ENCODE measurements at places on chromosomes 13 and 19.

DNA sequence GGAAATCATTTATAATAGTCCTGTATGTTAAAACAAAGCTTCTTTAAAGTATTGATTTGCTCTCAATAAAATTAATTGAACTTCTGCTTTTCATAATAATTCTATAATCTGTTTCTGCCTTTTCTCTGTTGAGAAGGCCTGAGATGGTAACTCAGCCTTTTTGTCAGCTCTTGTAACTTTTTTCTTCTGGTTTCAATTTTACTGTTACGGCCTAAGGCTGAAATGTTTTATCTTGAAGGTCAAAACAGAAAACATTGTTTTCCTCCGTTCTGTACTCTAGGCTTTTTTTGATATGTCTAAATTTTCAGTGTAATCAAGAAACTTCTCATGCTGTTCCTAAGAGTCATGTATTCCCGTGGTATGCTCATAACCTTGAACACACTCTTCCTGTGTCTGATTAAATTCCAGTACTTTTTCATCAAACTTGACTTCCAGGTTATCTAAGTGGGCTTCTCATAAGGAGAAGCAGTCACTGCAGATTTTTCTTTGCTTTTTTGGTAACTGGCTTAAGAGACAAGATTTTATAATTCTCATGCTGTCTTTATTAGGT lies 7.6 kb upstream of the NAXD start:
- DNase-seq = no peak

- no peak for DNase-seq
Observed at GRCh38 chr13:29943686-29944085, 93.3 kb upstream of the UBL3 start.

GRCh38 chr13:28299916-28300315 lies 161.6 kb downstream of the PAN3 start:
- DNase-seq = no peak

GRCh38 chr13:32036757-32037156 lies 5.2 kb downstream of the FRY start:
- no peak for DNase-seq

GRCh38 chr13:22703601-22704209 lies 477.1 kb upstream of the SGCG start:
- DNase-seq = no peak

GRCh38 chr13:109254274-109254673 lies 532.1 kb downstream of the IRS2 start:
- DNase-seq = no peak

GRCh38 chr13:19959141-19959830 lies 759 bp downstream of the ZMYM2 start:
- DNase-seq = no peak

DNA sequence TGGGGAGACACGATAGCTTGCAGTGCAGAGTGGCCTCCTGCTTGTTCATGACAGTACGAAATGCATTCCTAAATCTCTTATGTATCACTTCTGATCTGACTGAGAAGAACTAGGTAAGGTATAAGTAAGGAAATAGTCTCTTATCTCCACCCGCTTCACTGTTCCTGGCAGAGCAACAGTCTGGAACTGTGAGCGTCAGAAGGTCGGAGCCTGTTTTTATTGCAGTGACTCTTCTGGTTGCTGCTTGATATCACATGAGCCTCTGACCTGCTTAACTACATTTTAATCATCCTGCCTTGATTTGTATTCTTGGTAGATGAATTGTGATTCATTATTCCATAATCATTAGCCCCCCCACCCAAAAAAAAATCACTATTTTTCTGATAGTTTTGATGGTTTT lies 69.0 kb downstream of the COL4A2 start:
- no peak for DNase-seq

GRCh38 chr13:113152691-113152983 lies 5.8 kb upstream of the PROZ start:
- no peak for DNase-seq

- DNase-seq = no peak
Observed at GRCh38 chr13:38167164-38167822, 182.4 kb upstream of the UFM1 start.

DNA sequence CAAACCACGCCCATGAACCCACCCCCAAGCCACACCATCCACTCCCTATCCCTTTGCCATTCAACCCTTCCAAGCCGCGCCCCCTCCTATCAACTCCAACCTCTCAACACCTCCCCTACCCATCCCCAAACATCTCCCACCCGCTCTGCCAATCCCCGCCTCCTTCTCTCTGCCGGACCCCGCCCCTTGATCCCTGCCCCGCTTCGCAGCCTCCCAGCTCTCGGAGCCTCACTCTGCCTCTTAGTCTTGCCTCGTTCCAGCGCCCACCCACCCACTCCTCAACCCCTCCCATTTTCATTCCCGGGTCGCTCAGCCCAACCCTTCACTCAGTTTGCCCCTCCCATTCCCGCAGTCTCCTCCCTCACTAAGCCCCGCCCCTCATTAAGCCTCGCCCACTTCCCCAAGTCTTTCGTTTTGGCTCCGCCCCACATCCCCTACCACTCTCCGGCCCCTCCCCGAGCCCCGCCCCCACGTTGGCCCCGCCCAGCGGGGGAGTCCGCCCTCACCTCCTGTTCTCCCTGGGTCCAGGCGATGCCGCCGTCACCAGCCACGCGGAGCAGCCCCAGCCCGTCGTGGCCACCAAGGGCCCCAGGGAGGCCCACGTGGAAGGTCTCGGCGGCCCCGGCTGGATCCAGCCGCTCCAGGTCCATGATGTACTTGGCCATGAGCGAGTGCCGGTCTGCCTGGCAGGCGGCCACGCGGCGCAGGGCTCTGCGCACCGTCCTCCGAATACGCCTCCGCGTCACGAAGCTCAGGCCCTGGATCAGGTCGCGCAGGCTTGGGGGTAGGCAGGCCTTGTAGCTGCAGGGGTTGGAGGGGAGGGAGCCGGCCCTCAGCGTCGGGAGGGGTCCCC lies 5.7 kb downstream of the JAK3 start:
- no peak for DNase-seq

GRCh38 chr13:49749848-49750247 lies 42.6 kb downstream of the KPNA3 start:
- DNase-seq = no peak

GRCh38 chr13:30882026-30882850 lies 23.8 kb upstream of the MEDAG start:
- DNase-seq = no peak

- DNase-seq = no peak
Observed at GRCh38 chr13:40629678-40630384, 36.6 kb downstream of the FOXO1 start.

DNA sequence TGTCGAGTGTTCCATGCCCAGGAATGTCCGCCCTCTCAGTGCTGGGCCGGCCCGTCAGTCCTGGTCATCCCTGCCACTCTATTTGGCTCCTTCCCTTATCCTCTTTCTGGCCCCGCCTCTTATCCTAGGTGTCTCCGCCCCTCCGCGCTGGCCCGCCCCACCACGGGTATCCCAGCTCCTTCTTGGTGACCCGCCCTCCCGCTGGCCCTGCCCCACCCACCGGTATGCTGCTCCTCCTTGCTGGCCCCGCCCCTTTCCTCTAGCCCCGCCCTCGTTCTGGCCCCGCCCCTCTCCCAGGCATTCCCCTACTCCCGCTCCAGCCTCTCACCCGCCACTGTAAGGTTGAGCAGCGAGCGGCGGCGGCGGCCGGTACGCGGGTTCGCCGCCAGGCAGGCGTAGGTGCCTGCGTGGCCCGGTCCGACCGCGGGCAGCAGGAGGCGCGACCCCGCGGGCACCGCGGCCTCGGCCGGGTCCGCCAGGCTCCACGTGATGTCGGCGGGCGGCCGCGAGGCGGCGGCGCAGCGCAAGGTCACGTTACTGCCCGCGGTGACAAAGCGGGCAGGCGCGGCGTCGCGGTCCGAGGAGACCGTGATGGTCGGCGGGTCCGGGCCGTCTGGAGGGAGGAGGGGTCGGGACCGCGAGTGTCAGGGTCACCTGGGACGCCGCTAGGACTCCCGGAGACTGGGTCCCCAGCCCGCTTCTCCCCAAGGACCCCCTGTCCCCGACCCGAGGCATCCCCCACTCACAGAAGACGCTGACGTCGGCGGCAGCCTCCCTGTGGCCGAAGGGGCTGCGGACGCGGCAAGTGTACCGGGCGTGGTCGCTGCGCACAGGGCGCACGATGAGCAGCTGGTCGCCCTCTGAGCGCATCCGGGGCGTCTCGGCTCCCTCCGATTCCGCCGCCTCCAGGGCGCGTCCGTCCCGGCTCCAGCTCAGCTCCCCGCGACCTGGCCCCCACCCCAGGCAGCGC lies 2.0 kb downstream of the VSIG10L start:
- peak; percentile 78 for DNase-seq

- DNase-seq = peak; percentile 26
Observed at GRCh38 chr13:23723471-23723870, 153.3 kb downstream of the TNFRSF19 start.

- DNase-seq = no peak
Observed at GRCh38 chr19:52987221-52987620, 24.5 kb upstream of the ZNF816 start.

DNA sequence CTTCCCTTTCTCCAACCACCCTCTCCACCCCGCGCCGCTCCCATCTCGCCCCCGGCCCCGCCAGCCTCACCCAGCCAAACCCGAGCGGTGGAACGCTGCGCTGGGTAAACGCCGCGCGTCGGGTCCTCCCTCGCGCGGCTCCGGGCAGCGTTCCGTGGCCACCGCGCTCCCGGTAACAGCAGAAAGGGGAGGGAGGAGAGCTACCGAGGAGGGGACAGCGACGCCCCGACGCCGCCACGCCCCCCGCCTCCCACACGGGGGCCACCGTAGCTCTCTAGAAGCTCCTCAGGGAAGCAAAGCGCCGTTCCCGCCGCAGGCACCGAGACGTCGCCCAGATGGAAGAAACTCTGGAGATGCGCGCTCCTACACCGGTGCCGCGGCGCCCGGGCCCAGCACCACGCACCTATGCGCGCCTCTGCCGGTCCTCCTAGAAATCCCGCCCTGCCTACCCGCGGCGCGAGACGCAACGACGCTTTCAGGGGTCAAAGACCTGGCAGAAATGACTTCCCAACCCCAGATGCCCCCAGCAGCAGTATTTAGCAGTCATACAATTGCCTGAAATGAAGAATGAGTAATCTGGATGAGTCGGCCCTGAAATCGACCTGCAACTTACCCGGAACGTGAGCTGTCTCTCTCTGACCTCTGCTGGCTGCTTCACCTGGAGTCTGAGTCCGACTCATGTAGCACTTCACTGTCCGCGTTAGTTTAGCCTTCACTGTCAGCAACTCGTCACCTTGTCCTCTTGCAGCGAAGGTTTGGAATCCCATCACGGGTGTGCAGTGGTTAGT lies at the start of gene RUBCNL:
Gene RUBCNL (minus strand): TSS at position 189 of the 788 bp plus-strand sequence. CDS start 14,777 bp downstream, outside the sequence.
- DNase-seq = no peak

- DNase-seq = no peak
Observed at GRCh38 chr19:36807029-36807428, 31.2 kb downstream of the ZNF790 start.

- no peak for DNase-seq
Observed at GRCh38 chr19:11096210-11096841, 7.1 kb downstream of the LDLR start.

DNA sequence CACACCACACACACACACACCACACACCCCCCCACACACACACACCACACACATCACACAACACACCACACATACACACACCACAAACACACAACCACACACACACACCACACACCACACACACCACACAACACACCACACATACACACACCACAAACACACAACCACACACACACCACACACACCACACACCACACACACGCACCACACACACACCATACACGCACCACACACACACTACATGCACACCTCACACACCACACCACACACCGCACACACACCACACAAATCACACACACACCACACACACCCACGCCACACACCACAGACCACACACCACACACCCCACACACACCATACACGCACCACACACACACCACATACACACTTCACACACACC lies 83.5 kb downstream of the ZNF557 start:
- DNase-seq = no peak

DNA sequence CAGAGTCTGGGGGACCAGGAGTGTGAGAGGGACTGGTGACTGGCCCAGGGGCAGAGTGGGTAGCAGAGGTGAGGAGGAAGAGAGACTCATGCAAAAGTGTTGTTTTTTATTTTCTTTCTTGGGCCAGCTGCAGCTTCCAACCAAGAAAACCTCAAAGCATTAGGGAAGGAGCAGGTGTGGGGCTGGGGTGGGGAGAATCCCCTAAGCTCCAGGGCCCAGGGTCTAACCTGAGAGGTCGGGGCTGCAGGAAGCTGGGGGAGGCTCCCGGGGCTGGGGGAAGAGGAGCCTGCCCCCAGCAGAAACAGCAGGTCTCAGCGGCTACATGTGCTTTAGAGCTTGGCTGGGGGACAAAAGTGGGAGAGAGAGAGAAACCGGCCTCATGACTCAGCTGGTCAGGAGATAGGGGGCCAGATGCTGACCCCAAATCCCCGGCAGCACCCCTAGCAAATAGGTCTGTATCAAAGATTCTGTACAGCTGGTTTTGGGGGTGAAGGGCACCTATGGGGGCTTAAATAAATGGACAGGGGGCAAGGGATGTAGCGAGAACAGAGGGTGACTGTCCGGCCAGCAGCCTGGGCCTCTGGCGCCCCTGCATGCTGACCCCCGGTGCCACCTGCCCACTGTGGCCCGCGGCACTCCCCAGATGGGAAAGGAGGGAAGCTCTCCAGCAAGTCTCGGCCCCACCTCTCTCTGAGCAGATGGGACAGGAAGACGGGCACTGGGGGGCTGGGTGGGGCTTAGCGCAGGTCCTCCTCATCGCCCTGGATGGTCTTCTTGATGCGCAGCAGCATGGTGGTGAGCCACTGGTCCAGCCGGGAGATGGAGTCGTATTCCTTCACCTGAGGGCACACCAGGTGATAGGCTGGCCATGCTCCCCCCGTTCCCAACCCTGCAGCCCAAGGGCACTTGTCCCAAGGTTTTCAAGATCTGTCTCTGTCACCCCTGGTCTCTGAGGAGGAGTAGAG lies 3.8 kb upstream of the KPTN start:
- DNase-seq = no peak

GRCh38 chr13:21641629-21642028 lies 29.2 kb upstream of the FGF9 start:
- no peak for DNase-seq

DNA sequence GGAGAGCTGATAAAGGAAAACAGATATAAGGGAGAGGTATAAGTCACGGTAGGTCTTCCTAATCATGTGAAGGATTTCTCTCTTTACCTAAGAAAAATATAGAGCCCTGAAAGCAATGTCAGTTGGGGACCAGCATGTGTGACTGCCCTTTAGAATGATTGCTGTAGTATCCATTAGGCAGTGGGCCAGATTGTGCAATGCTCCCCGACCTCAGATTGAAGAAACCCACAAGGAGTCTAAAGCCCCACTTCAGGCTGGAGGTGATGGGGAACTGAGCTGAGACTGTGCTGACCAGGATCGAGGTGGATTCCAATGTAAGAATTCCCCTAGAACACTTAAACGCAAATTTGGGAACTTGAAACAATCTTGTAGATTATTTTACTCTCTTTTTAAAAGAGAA lies 614.4 kb downstream of the LIG4 start:
- no peak for DNase-seq

GRCh38 chr13:99119656-99120055 lies 81.0 kb upstream of the UBAC2 start:
- no peak for DNase-seq

GRCh38 chr19:55460670-55461258 lies 678 bp downstream of the ISOC2 start:
- DNase-seq = peak; percentile 34

- no peak for DNase-seq
Observed at GRCh38 chr19:50025794-50026549, at the start of gene ZNF473. Gene ZNF473, plus strand, starts transcription at chr19:50026005. Its CDS starts 5,078 bp downstream, at chr19:50031083.
